SW 1271 (cell line): ENCODE measurements at places on chromosomes 1 and 21.

DNA sequence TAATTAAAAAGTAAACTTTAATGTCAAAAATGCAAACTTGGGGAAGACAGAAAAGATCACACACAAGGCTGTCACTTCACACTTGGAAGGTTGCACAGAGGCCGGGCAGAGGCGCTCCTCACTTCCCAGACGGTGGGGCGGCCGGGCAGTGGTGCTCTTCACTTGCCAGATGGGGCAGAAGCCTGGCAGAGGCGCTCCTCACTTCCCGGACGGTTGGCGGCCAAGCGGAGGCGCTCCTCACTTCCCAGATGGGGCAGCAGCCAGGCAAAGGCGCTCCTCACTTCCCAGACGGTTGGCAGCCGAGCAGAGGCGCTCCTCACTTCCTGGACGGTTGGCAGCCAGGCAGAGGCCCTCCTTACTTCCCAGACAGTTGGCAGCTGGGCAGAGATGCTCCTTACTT, 25.8 kb upstream of the IL6R start:
- DNase-seq: no peak

DNA sequence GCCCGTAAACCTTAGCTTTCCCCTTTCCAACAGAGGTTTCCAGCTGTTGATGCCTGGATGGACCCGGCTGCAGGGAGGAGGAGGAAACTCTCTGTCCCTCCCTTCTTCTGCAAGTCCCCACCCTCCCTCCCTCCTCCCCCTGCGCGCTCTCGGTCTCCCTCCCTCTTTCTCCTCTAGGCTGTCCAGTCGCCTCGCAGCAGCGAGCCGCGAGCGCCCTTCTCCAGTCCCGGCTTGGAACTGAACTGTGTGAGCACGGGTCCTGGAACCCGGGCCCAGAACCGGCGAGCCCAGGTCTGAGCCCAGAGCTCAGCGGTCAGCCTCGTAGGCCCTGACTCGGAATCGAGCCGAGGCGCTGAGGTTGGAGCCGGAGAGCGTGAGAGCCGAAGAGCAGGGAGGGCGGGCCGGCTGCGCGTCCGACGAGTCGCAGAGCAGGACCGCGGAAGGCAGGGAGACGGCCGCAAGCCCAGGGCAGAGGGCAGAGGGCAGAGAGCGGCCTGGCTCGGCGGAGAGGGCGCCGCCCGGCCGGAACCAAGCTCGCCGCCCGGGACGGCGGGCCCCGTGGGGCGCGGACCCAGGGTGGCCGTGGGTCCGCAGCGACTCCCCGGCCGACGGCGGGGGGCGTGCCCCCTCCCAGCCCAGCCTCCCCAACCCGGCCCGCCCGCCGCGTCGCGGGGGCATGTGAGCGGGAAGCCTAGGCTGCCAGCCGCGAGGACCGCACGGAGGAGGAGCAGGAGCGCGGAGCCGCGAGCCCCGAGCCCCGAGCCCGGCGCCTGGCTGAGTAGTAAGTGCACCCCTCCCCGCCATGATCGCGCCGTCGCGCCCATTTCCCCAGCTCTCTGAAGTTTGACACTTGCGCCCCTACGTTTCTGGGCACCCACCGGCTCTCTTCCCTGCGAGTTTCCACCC, at the start of gene SOX13:
Gene SOX13 (plus strand): TSS at position 185 of the 906 bp plus-strand sequence. CDS start 39,801 bp downstream, outside the sequence.
- peak; percentile 49 for DNase-seq

DNA sequence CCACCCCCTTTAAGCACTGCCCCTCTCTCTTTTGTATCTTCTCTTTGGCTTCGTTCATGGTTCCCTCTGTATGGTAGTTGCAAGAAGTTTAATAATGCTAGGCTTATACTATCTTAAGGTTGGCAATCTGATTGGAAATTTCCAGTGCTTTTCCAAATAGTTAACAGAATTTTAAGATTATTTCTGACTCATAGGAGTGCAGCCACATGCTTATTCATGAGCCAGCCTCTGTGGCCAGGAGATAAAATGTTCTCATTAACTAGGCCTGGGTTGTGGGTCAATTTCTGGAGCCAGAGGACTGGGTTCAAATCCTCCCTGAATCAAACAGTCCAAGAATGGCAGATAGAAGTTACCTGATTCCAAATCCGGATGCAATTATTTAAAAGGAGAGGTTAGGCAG, 103.1 kb downstream of the ATP6V1G3 start:
- DNase-seq: no peak

DNA sequence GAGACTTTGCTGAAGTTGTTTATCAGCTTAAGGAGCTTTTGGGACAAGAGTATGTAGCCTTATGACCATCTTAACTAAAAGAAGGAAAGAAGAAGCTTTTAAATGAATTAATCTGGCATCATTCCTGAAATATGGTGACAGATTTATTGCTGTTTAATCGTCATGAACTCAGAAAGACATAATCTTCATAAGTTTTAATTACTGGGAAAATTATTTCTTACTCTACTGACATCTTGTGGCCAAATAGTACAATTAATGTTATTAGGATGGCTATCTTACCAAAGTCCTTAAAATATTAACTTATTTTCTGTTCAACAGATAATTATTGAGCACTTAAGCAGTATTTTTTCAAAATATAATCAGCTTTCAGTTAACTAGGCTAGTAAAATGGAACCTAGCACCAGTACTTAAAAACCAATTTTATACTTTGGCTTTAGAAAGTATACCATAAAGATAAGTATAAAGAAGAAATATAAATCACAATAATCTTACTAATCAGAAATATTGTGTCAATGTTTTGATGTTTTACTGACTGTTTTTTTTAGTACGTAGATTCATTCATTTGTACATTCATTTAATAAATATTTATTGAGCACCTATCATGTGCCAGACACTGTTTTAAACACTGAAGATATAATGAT, 34.7 kb upstream of the GPR25 start:
- DNase-seq: peak; percentile 13

DNA sequence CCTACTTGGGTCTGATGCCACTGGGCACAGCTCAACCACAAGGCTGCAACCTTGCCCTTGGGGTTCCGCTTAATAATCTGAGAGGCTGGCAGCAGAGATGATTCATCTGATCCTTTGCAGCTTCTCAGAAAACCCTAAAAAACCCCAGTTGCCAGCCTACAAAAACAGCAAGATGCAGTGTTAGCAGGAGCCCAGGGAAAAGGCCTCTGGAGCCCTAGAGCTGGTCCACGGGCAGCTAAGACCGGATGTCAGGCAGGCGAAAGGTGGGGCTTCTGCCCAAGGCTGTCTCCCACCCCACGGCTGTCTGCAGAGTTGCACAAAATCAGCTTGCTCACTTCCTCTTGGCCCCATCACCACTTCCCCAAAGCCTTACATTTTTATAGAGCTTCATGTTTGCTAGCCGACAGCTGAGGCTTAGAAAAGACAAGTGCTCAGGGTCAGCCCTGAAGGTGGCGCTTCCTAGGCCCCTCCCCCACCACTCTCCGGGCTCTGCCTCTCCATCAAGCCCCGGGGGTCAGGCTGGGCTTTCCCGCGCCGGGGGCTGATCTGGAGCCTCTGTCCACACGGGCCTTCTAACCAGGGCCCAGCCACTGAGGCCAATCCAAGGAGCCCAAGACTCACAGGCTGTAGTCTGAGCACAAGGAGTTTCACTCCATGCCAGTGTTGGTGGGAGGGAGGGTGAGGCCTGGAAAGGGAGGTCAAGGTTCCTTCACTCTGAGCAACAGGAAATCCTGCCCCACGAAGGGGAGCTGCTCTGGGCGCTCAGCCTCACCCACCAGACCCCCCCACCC, 4.2 kb upstream of the ADORA3 start:
- DNase-seq: no peak

DNA sequence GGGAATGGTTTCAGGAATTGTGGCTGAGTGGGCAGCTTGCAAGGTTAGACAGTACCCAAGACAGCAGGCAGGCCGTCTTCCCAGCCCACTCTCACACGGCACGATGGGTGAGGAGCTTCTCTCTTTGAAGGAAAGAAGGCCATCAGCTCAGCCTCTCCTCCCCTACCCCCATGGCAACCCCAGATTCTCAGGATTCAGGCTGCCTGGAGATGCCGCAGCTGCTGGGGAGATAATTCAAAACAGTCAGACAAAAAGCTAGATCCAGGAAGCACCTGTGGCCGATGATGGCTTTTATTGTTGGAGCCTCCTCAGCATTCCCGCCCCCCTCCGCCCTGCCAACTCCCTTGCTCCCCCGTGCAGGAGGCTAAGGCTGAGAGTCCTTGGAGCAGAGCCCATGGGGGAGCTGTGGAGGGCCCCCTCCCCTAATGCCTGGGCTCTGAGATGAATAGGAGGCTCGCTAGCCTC, 220.5 kb downstream of the TRABD2B start:
- DNase-seq: no peak

DNA sequence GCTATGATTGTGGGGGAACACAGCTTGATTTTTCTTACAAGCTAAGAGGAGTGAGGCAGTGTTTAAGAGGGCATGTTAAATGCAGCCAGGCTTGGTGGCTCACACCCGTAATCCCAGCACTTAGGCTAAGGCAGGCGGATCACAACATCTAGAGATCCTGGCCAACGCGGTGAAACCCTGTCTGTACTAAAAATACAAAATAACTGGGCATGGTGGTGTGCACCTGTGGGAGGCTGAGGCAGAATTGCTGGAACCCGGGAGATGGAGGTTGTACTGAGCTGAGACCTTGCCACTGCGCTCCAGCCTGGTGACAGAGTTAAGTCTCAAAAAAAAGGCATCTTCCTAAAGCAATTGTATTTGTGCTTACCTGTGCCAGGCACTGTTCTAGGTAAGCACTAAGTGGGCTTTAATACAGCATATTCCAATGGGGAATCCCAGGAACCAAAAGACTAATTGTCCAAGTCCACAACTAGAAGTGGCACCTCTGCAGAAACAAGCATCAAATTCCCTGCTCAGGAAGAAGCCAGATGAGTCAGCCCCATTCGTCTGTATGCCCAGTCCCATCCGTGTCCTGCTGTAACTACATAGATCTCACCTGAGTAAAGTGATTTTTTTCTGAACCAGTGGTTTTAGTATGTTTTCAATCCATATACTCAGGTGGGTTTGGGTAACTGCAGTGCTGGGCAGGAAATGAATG, 4.6 kb downstream of the RCC1 start:
- peak; percentile 48 for DNase-seq

GRCh38 chr1:43831851-43832250, 101.8 kb upstream of the ARTN start:
- DNase-seq: no peak

DNA sequence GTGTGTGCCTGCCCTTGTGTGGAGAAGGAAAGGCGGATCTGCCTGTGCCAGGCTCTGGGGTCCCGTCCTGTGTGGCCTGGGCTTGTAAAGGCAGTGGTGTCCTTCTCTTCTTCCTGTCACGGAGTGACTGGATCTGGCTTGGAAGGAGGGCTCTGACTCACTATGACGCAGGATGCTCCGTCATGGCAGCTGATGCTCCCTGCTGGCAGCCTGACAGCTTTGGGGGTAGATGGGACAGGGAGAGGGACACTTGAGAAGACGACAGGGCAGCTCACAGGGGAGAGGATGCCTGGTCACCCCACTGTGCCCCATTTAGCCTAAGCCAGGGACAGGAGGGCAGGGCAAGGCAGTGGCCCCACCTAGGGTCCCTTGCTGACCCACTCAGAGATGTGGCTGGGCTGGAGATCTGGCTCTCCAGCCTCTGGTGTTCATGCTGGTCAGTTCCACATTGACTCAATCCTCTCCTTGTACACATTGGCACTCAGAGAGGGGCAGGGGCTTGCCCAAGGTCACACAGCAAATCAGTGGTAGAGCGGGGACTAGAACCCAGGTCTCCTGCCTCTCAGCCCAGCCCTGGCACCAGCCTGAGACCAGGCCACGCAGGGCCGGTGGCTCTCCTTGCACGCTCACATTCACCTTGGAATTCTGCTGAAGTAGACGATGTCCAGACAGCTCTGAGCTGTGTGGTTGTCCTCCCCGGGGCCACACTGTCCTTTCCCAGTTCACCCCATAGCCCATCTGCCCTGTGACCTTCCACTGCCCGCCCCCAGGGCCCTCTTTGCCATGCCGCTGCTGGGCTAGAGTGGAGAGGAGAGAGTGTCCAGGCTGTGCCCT, 2.8 kb upstream of the FAM131C start:
- DNase-seq: peak; percentile 59

DNA sequence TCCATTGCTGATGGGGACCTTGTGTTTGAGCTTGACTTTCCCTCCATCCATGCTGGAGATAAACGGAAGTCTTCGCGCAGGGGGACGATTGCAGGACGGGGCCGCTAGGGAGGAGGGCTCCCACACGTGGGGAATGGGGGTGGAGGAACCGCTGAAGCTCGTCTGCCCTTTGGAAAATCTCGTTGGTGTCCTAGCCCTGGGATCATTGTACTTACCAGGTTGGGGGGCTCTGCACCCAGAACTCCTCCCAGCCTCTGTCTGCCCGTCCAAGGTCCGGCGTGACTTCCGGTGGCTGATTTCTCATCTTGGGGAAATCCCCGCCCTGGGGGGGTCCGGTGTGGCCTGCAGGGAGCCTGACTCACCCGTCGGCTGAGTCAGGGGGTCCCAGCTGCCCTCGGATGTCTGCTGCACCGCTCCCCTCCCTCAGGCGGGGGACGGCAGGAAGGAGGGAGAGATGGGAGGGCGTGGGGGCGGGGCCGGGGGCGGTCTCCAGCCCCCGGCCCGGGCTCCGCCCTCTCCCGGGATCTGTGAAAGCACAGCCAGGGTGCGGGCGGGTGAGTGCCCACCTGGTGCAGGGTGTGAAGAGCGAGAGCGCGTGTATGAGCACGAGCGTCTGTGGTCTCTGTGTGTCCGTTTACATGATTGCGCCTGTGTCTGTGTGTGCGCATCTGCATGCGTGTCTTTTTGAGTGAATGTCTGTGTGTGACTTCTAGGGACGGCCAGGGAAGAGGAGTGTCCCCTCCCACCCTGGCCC, 35.8 kb downstream of the PIK3CD start:
- peak; percentile 39 for DNase-seq

DNA sequence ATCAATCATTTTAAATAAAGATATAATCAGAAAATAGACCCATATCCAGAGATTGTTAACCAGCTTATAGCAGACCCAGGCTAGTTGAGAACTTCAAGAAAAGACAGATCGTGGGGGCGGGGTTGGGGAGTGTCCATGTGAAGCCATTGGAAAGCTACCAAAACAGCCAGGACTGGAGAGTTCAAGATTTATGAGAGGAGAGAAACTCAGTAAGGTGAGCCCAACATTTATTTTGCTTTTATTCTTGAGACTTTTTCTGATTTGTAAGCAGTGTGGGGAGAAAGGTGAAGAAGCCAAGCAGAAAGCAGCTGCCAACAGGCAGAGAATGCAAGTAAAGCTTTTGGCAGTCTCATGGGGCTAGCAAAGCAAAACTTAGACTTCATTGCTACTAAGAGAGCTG, 179.9 kb downstream of the VPS13D start:
- no peak for DNase-seq

DNA sequence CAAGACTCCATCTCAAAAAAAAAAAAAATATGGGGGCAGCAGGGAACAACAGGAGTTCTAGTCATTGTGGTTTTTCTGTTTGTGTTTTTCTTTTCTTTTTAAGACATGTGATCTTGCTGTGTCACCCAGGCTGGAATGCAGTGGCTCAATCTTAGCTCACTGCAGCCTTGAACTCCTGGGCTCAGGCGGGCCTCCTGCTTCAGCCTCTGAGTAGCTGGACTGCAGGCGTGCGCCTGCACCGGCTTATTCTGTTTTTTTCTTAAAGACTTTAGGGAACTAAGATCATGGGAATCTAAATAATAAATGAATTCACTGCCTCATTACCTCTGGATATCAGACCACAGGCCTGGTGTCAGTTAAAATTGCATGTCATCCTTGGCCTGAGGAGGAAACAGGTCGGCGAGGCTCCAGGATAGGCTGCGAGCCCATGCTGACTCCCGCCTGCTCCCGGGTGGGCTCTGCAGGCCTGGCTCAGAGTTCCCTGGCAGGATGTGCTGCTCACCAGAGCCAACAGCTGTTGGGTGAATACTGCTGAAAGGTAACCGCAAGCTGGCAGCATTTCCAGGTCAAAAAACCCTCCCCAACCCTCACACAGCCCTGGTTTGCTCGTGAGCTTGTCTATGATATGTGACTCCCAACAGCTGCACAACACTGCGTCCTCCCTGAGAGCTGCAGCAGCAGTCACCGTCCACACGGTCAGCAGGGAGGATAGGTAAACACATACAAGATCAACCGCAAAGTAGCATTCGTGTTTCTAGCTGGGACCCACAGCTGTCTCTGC, 58.1 kb downstream of the SCCPDH start:
- DNase-seq: no peak
